T-helper 1 cell (primary cell): ENCODE measurements at places on chromosomes 4 and X.

DNA sequence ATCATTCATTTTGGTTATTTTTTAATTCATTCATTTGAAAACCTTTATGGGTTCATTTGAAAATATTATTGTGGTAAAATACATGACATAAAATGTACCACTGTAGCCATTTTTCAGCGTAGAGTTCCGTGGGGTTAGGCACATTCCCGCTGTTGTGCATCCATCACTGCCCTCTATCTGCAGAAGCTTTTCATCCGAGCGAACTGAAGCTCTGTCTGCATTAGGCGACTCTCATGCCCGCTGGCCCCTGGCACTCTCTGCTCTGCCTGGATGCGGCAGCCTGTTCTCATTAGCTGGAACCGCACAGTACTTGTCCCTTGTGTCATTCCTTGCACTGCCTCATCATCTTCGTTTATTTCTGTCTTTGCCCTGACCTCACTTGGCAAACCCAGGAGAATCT, 17.5 kb downstream of the CFAP99 start:
- DNase-seq, result no peak

DNA sequence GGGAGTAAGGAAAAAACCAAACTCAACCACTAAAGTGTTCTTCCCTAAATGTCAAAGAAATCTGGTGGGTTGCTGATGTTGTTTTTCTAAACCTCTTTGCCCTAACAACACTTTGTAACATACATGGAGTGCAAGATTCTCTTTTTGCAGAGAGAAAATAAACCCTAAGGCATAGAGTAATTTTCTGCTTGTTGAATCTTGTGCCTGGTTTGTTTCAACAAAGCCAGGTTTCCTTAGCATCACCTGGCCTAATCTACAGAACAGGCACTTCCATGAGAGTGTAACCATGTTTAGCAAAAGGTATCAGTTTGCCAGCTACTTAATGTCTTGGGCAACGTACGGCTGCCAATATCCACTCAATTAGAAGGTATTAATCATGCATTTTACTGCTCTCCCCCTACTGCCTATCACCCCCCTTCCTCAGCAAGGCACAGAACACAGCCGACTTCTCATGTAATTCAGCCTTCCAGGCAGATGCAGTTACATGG, 219.2 kb downstream of the MAML3 start:
- no peak for DNase-seq

DNA sequence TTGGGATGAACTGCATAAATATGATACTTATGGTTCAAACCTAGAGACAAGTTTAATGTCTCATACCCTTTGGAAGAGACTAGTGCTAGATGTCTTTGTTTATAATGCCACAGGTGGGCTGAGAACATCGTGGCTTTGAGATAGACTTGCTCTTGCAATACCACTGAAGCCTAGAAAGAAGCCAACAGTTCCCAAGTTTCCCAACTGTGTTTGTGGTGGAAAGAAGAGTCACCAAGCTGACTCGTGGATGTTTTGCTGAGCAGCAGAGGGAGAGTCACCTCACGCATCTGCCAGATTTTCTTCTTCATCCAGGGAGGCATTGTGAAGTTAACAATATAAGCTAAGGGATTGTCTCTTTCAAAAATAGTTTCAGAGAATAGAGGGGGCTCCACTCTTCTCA, 1076.2 kb downstream of the C4orf33 start:
- no peak for DNase-seq

- no peak for DNase-seq
Measured at GRCh38 chr4:82889287-82889686, 1.7 kb downstream of the SEC31A start.

DNA sequence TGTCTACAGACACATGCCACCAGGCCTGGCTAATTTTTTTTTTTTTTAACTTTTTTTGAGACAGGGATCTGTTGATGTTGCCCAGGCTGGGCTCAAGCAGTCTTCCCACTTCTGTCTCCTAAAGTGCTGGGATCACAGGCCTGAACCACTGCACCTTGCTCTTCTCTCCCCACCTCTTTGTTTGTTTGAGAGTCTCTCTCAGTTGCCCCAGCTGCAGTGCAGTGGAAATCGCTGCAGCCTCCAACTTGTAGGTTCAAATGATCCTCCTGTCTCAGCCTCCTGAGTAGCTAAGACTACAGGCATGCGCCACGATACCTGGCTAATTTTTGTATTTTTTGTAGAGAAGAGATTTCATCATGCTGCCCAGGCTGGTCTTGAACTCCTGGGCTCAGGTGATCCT, 115.6 kb downstream of the LARP7 start:
- no peak for DNase-seq

DNA sequence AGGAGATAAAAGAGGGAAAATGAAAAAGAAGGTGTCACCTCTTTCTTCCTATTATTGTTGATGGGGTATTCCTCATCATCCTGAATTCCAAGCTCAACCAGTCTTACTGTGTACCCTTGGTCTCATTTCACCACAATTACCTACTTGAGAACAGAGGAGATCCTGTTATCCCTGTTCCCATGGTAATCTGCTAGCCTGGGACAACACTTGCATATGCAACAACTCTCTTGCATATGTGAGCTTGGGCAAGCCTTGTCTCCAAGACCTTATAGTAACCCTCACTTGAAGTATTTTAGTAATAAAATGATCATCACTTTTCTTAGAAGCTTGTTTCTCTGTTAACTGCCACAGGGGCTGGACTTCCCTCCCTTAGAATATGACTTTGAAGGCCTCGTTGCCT, 253.7 kb downstream of the NAP1L3 start:
- no peak for DNase-seq

DNA sequence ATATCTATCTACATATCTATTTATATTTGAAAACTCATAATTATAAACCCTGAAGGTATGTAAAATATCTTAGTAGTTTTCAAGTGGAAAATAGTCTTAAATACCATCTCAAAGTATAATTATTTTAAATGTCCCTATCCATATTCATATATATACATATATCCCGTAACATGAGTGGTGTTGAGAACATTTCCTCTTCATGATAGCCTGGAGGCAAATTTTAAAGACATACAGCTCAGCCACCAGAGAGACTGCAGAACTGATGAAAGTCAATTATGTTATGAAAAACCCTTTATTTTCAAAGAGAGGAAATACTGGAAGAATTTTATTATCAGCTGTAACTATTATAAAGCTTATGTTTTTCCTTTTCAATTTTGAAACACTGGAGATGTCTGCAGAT, 1806.7 kb upstream of the PCDH7 start:
- no peak for DNase-seq

- DNase-seq, result no peak
Measured at GRCh38 chr4:163611182-163611581, 116.7 kb downstream of the TMA16 start.

- no peak for DNase-seq
Measured at GRCh38 chr4:159508917-159509500, 406.1 kb downstream of the RAPGEF2 start.

- peak; percentile 4 for DNase-seq
Measured at GRCh38 chrX:38103857-38104812, 97.8 kb downstream of the SYTL5 start.

GRCh38 chr4:6840062-6840976, 57.8 kb downstream of the KIAA0232 start:
- DNase-seq, result no peak

DNA sequence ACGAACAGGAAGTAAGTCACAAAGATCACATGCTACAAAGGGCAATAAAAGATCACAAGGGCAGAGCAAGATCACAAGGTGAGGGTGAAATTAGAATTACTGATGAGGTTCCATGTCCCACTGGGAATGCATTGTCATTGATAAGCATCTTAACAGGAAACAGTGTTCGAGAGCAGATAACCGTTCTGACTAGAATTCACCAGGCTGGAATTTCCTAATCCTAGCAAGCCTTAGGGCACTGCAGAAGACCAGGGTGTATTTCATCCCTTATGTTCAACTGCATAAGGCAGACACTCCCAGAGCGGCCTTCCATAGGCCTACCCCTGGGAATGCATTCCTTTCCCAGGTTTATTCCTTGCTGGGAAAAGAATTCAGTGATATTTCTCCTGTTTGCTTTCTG, 980.6 kb upstream of the LCORL start:
- DNase-seq, result no peak

GRCh38 chr4:88937081-88937480, 119.9 kb downstream of the FAM13A start:
- DNase-seq, result no peak

DNA sequence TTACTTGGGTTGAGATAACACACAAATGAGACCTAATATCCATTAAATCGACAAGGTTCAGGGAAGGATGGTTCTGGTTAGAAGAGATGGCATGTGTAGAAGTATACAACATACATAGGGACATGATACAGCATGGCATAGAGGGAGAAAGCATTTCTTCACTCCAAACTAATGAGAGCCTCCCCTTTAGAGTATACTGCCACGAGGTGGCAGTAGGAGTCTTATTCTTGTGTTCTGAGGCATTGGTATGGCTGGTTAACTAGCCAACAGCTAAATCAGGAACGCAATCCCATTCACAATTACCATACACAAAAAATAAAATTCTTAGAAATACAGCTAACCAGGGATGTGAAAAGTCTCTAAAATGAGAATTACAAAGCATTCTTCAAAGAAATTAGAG, 29.1 kb upstream of the TRO start:
- peak; percentile 12 for DNase-seq

DNA sequence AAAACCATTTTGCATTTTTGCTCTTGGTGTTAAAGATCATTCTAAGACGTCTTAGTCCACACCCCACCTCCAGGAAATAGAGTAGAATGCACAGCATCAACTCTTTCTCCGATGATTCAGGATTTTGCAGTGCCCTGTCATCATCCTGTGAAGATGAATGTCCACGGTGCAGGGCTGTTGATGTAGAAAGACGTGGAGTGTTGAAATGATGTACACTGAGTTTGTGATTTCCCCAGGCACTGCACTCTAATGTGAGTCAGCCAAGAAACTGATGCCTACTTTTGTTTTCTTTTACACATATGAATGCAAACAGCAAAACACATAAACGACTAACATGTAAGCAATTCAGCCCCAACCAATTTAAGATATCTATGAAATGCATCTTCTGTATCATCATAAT, 10.5 kb downstream of the LGI2 start:
- no peak for DNase-seq

DNA sequence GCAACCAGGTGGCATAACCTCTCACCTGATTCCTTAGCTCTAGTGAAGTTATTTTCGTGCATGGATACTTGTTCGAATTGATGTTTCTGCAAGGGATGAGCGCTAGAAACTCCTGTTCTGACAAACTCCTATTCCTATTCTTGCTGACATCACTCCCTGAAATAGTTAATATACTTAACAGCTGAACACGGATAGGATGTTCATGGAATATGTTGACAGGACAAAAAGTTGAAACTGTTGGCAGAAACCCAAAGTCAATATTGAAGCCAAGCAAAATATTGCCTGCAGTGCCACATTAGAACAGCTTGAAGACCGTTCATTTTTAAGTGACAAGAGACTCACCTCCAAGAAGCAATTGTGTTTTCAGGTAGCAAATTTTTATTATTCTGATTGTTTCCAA, at the start of gene KLKB1:
Gene KLKB1, plus strand, starts transcription at position 287 of the 400 bp plus-strand sequence. CDS start 689 bp downstream, outside the sequence.
- no peak for DNase-seq

DNA sequence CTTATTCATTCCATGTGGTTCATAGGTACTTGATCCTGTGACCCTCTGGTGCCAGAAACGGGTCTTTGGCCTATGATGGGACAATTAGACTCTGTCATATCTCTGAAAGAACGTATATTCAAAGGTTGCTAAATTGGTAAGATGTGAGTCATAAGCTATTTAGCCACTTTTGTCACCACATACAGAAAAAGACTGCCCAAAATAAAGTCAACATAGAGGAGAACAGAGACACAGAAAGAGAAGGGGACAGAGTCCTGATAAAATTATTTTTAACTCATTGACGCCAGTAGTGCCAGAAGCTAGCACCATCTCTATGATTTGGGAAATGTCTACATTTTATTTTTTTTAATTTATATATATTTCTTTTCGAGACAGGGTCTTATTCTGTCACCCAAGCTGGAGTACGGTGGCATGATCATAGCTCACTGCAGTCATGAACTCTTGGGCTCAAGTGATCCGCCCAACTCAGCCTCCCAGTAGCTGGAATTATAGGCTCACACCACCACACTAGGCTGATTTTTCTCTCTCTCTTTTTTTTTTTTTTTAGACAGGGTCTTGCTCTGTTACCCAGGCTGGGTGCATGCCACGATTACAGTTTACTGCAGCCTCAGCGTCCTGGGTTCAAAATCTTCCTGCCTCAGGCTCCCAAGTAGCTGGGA, 92.1 kb upstream of the COX18 start:
- DNase-seq, result no peak

DNA sequence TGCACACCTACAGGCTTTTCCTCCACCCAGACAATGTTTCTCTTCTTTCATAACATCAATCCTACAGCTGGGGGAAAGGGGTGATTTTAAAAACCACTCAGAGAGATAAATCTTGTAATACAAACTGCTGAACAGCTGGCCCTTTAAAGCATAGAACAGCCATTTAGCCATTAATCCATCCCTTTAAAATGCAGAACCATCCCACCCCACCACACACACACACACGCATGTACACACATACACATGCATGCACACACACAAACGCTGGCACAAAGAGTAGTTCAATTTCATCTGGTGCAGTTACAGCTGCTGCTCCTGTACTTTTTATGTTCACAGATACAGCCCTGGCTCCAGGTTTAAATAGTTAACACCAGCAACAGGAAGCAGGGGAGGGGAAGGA, 426.1 kb downstream of the MID1IP1 start:
- no peak for DNase-seq

DNA sequence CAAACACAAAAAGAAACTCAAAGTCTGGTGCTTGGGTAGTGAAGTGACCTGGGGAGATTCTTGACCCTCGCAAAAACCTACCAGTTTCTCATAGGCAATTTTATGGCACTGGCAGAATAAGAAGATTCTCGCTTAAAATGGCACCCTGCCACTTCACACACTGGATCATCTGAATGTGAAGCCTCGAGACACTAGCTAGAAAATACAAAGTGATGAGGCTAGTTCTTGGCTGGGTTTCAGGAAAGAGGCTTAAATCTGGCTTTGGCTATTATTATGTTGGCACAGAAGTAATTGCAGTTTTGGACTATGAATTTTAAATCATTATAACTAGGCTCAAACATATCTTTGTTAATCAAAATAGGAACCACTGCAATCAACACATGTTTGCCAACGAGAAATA, 634.7 kb upstream of the BOD1L1 start:
- DNase-seq, result no peak

- DNase-seq, result no peak
Measured at GRCh38 chr4:100391863-100392262, 126.0 kb downstream of the EMCN start.

GRCh38 chrX:66051980-66052379, 12.1 kb upstream of the VSIG4 start:
- DNase-seq, result no peak
